ENCODE measurements at places on chromosomes 4 and X. TPM values are rescaled to one million over a fixed set of nuclear protein-coding genes. Genes with fewer than 3 reads are reported as not detected.

GRCh38 chrX:107718156-107718621 lies 57.4 kb downstream of the TSC22D3 start:
- peak; percentile 68 for DNase-seq

DNA sequence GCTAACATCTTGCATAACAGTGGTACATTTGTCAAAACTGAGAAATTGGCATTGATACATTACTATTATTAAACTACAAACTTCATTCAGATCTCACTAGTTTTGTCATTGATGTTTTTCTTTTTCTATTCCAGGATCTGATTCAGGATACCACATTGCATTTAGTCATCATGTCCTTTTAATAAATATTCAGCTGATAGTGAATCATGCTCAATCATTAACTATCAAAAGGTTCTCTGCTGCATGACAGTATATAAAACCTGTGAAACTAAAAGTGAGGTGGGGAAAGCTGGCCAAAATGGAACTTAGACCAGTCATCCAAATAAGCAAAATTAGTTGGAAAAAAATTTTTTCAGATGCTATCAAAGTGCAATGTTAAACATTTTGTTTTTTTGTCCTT lies 28.1 kb upstream of the HS6ST2 start:
- DNase-seq: no peak

GRCh38 chr4:74166818-74167217 lies 8.9 kb downstream of the MTHFD2L start:
- DNase-seq: no peak

ATP2B3 gene
- 0.07 TPM for total RNA-seq

REPS2 gene
- total RNA-seq: 2.6 TPM

HTRA3 gene
- total RNA-seq: 8.2 TPM

Data from endothelial cell of umbilical vein (primary cell).